ENCODE measurements at places on chromosomes 5 and 9.

- no peak overlapping the region for H3K27ac ChIP-seq
- no peak for DNase-seq
- H3K36me3 ChIP-seq: no peaks in the 10 kb centered on the region
- no peak overlapping the region for H3K4me3 ChIP-seq
- no peaks in the 10 kb centered on the region for H3K27me3 ChIP-seq
- no peaks in the 10 kb centered on the region for H3K4me1 ChIP-seq
Measured at GRCh38 chr5:127351418-127351817, 60.8 kb downstream of the MEGF10 start.

DNA sequence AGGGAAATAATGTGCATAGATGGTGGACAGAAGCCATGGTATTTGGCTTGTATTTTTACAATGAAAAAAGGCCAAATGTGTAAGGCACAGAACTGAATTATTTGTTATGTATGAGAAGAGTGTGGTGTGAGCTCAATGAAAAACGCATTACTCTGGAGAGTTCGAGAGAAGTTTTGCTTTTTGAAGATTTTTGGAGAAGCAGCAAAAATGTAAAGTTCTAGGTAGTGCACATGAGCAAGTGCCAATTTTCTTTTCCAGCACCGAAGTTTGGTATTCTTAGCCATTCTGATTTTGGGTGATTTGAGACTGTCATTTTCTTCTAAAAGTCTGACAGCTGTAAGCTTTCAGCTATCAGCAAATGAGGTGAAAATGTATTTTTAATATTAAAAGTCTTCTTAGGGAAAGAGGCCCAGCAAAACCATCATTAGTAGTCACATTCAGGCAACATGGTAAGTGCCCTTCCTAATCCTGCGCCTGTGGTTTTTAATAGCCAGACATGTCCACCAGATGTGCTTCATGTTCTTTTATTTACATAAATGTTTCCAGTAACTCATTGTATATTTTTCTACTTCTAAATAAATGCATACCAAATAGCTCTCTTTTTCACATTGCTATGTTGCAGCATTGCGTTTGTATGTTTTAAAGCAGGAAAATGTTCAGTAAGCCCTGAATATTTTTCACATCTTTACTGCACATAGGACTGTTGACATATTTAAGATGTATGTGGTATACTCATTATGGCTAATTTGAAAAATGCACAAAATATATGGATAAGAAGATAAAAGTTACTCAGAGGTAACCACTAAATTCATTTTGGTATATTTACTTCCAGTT, 50.4 kb downstream of the RASGRF2 start:
- no peaks in the 10 kb centered on the region for H3K27me3 ChIP-seq
- H3K4me3 ChIP-seq: no peak overlapping the region
- H3K36me3 ChIP-seq: no peaks in the 10 kb centered on the region
- no peaks in the 10 kb centered on the region for H3K4me1 ChIP-seq
- DNase-seq: peak; percentile 37

DNA sequence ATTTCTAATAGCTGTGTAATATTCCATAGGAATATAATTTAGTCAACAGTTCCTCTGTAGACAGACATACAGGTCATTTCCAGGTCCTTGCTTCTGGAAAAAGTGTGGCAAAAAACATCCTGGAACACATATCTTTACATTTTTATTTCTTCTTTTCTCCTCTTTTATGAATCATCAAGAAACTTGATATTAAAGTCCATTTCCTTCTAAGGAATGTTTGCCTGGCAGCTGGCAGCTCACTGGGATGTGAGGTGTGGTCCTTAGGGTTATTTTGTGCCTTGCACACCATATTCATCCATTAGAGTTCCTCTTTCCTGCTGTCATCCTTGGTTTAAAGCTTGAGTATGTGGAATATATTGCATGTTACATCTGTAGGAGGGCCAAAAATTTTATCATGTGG, 122.0 kb downstream of the GALNT10 start:
- H3K36me3 ChIP-seq: no peaks in the 10 kb centered on the region
- no peak overlapping the region for H3K27ac ChIP-seq
- H3K4me3 ChIP-seq: no peak overlapping the region
- DNase-seq: no peak

- no peaks in the 10 kb centered on the region for H3K27me3 ChIP-seq
- H3K4me3 ChIP-seq: no peak overlapping the region
- H3K36me3 ChIP-seq: no peaks in the 10 kb centered on the region
- DNase-seq: no peak
- no peak overlapping the region for H3K27ac ChIP-seq
Measured at GRCh38 chr5:101260857-101261256, 357.8 kb upstream of the ST8SIA4 start.

DNA sequence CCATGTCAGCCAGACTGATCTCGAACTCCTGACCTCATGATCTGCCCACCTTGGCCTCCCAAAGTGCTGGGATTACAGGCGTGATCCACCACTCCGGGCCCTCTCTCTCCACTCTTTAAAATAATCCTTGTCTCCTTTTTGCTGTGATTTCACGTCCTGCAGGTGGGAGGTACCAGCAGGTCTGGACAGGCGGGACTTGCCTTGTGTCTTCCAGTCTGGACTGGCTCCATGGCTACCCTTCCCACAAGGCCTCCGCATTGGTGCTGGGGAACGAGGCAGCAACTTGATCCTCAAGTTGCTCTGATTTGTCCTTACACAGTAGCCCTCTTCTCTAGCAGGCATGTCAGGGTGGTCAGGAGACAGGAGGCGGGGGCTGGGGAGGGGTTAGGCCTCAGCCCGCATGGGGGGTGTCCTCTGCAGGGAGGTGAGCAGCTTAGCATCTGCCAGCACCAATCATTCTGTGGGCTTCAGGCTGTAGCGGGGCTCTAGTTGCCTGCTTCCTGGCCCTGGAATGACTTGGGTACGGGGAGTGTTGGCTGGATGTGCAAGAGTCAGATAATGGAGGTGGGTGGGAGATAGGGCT, 54.3 kb downstream of the TENT4A start:
- no peak overlapping the region for H3K4me3 ChIP-seq
- DNase-seq: no peak
- peaks cover 14% of the 10 kb centered on the region for H3K4me1 ChIP-seq
- H3K27me3 ChIP-seq: no peaks in the 10 kb centered on the region
- peaks cover 4% of the 10 kb centered on the region for H3K36me3 ChIP-seq

DNA sequence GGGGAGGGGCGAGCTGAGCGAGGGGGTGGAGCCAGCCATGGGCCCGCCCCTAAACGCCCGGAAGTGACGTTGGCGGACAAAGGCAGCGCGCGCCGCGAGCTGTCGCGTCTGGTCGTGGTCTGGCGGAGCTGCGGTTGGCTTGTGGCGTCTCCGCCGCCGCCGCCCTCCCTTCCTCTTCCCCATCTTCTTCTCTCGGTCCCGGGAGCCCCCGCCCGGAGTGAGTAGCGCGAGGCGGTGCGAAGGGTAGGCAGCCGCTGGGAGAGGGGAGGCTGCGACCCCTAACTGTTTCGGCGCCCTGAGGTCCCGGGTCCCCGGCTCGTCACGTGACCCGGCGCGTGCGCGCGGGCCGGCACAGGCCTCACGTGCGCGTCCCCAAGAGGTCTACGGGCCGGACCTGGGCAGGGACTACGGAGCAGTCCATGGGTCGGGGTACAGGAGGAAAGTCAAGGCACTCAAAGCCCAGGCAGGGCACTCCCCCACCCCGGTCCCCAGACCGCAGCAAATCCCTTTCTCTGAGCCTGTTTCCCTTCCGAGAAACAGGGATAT, at the start of gene NTMT1:
TSS of gene NTMT1 (plus strand) at position 85 of the 546 bp plus-strand sequence. CDS start 6,541 bp downstream, outside the sequence.
- peak; percentile 87 for DNase-seq
- H3K27ac ChIP-seq: peak within 1 kb of the TSS; percentile 83
- peak within 1 kb of the TSS; percentile 82 for H3K4me3 ChIP-seq
- H3K4me1 ChIP-seq: peaks cover 30% of the 10 kb centered on the region

DNA sequence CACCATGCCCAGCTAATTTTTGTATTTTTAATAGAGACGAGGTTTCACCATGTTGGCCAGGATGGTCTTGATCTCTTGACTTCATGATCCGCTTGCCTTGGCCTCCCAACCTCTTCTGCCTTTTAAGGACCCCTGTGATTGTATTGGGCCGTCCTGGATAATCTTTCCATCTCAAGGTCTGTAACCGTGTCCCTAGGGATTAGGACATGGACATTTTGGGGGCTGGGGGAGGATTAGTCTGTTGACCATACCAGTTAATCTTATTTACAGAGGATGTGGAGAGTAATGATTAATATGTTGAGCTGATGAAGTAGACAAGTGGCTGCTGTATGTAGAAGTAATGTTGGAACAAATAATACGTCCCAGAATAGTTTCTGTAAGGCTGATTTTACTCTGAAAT, 23.1 kb downstream of the LNPEP start:
- peaks cover 4% of the 10 kb centered on the region for H3K4me1 ChIP-seq
- H3K4me3 ChIP-seq: no peak overlapping the region
- no peaks in the 10 kb centered on the region for H3K36me3 ChIP-seq
